Kidney tubule cell (primary cell): ENCODE measurements at places on chromosomes 5 and 9.
A peak's percentile ranks its signal among the peaks of the same experiment; 100 is the strongest.

DNA sequence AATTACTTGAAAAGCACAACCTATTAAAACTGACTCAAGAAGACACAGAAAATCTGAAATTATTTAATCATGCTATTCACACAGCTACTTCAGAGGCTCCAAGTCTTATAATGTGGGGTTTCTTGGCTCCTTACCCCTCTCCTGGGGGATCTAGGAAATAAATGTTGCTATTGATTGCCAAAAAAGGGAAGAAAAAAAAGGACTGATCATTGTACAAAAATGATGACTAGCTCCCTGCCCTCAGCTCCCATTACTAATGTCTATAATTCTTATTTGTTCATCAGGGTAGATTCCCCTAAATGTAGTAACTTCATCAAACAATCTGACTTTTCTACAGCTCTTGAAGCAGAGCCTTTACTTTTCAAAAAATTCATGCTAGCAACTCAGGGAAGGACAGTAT, 3.3 kb upstream of the SMC5 start:
- DNase-seq = peak; percentile 23

- peak; percentile 74 for DNase-seq
These were observed 46.0 kb downstream of the ADAMTS19 start for GRCh38 chr5:129506086-129506485.

GRCh38 chr5:143119291-143119769, 284.2 kb downstream of the NR3C1 start:
- no peak for DNase-seq

- no peak for DNase-seq
These were observed 129.5 kb downstream of the MLLT3 start for GRCh38 chr9:20492772-20493171.

DNA sequence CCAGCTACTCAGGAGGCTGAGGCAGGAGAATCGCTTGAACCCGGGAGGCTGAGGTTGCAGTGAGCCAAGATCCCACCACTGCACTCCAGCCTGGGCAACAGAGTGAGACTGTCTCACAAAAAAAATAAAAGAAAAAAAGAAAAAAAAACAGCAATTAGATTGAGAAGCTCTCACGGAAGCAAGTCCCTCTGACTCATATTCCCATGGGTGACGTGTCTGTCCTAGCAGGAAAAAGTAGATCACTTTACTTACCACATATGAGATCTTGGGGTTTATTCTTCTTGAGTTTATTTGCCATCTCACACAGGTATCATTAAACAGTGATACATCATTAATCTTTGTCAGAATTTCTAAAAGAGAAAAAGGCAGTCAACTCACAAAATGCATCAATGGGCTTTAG, 62.6 kb downstream of the SUSD1 start:
- DNase-seq = peak; percentile 93

DNA sequence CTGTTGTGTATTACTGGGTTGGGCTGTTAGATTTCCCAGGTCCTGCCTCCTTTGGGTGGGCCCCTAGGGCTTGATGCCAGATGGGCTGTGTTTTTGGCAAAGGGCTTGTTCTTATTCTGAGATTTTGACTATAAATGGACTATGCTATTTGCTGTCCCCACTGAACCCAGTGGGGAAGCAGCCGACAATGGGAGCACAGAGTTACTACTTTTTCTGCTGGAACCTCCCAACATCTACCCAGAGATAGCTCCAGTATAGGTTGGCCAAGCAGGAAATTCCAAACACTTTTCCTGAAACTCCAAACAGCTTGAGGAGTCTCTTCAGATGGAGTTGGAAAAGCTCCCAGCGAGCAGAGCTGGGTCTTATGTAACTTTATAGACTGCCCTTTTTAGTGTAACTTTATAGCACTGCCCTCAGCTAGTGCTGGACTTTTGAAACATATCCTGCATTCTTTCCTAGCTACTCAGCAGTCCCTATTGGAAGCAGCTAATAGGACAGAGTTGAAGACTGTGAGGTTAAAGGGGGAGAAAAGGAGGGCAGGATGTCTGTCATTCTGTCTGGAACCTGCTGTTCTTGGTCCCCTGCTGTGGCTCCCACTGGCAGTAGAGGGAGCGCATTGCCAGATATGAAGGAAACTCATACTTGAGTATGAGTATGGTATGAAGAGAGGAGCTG, 21.0 kb downstream of the RUSC2 start:
- peak; percentile 95 for DNase-seq

DNA sequence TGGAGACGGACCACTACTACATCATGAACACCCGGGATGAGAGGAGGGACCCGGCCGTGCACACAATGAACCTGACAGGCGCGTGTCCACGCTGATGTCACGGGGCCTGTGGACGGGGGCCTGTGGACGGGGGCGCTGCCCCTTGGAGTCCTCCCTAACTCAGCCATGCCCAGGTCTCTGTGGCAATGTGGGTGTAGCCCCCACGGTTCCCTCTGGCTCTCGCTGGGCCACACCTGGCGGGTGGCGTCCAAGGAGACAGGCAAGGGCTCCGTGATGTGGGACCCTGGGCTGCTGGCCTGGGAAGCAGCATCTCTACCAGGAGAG, 22.1 kb downstream of the PAEP start:
- no peak for DNase-seq

GRCh38 chr5:82275216-82275664, 2.9 kb downstream of the RPS23 start:
- peak; percentile 11 for DNase-seq

- DNase-seq = no peak
These were observed 40.0 kb downstream of the CXXC5 start for GRCh38 chr5:139688088-139688702.

- no peak for DNase-seq
These were observed 52.5 kb downstream of the PRLR start for GRCh38 chr5:35177783-35178182.

- no peak for DNase-seq
These were observed 83.3 kb downstream of the ICE1 start for GRCh38 chr5:5505815-5506214.

GRCh38 chr9:135533674-135534073, 12.3 kb upstream of the OBP2A start:
- no peak for DNase-seq

- no peak for DNase-seq
These were observed 82.7 kb downstream of the DMXL1 start for GRCh38 chr5:119153629-119154028.

GRCh38 chr5:68378204-68378820, 162.8 kb downstream of the PIK3R1 start:
- no peak for DNase-seq

DNA sequence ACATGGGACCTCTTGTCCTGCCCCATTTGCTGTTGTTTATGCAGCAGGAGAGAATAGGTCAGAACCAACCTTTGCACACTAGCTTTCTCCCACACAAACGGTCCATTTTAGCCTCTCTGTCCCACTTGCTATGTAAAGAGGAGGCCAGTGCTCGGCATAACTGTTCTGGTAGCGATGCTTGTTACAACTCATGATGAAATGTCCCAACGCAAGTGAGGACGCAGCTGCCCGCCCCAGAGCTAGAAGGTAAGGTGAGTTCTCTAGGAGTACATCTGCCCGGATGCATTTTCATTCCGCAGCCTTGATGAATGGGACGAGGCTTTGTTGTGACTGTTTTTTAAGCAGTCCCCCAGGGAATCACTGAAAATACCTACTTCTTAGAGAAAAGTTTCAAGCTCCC, 14.1 kb downstream of the S1PR3 start:
- no peak for DNase-seq

DNA sequence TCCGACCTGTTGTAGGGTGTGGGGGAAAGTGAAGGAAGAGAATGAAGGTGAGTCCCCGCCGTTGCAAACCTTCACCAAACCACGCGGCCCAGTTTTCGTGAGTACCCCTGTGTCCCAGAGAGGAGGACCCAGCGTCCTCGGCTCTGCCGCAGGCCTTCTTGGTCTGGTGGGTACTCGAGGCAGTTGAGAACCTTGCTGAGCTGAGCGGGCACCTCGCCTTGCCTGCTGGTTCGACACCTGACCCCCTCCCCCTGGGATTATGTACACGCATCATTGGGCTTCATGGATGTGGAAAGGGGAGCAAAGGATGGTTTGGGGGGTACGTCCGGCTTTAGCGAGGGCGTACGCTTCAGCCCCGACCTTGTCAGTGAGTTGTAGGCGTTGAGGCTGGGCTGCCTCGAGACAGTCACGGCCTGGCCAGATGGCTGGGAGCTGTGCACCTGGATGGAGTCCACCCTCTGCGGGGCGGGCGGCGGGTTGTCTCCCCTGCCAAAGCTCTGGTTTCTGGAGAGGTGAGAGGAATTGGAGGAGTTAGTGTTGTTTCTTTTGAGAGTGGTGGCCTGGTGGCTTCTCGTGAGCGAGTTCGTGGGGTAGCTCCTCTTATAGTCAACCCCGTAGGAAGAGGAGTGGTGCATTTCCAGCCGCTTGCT, 128.1 kb downstream of the SEMA6A start:
- DNase-seq = no peak

GRCh38 chr9:2396622-2397285, 224.8 kb upstream of the VLDLR start:
- DNase-seq = no peak

DNA sequence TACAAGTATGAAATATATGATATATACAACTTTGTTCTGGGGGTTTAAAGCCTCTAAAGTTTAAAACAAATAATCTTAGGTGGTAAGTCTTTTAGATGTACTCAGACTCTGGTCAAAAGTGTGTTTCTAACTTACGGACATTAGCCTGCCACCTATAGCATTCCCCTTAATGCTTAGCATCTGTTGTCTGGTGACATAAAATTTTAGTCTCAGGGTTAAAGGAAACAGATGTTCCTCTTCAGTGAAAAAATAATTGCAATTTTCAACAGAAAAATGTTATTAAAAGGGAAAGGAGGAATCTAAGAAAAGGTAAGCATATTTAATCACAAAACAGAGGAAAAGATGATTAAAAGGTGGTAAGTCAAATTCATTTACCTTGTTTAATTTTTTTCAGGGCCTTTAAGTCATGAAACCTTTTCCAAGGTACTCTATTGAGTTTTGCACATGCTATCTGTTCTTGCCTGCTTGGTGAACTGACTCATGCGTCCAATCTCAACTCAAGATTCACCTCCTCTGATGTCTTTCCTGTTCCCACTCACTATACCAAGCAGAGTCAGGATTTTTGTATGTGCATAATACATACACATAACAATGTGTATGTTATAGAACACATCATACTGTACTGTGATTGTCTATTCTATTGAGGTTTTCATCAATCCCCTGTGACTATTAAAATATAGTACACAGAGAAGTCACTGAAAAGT, 7.9 kb downstream of the TMEM167A start:
- DNase-seq = peak; percentile 9

- DNase-seq = peak; percentile 93
These were observed 77.0 kb upstream of the ZFAND5 start for GRCh38 chr9:72441848-72442607.

GRCh38 chr5:116492016-116492623, 82.5 kb downstream of the SEMA6A start:
- peak; percentile 73 for DNase-seq

DNA sequence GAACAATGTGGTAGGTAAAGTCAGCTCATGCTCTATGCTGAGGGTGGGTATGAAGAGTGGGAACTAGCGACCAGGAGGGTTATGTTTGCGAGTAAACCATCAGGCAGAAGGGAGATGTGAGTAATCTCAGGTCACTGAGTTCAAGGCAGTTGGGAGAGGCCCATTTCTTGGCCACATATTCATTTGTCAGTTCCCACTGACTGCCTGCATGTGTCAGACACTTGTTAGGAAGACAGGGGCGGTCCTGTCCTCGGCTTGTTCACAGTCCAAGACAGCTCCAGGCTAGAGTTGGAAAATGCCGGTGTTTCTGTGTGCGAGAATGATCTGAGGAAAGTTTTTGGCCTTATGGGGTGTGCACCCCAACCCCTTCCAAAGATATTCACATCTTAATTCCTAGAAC, 48.6 kb upstream of the GDNF start:
- DNase-seq = peak; percentile 72

GRCh38 chr9:137582286-137582860, 3.6 kb upstream of the DPH7 start:
- DNase-seq = no peak

GRCh38 chr9:80500300-80500699, 928.5 kb downstream of the TLE4 start:
- no peak for DNase-seq

DNA sequence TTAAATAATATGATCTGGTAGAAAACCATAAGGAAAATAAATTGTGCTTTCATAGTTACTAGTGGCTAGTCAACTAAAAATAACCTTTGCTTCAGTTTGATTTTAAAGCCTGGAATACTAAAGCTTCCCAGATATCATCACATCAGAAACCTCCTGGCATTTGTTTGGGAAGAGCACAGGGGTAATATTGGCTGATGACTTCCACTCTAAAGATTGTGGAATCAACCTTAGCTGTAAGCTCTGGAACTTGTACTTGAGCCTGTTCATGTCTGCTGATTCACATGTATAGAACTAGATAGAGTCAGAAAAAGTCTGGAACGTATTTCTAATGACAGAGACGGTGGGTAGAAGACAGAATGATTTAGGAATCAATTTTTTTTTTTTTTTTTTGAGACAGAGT, 345.0 kb downstream of the CWC27 start:
- DNase-seq = no peak

DNA sequence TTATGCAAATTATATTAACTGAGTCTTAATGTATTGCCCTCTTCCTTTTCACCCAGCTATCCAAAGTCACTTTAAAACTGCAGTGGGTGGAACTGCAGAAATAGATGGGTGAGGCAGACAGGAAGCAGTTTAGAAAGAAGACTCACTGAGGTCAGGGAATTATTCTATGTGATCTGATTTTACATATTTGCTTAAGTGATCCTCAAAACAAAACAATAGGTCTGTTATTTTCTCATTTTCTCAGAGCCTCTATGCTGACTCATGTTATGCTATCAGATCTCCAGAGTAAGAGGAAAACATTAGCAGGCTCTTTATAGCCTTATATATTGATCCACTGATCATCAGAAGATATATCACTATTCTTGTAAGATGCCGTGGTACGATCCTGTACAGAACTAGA, 63.5 kb downstream of the MRPS27 start:
- DNase-seq = no peak

- no peak for DNase-seq
These were observed 414.8 kb downstream of the PIK3R1 start for GRCh38 chr5:68630354-68630753.

DNA sequence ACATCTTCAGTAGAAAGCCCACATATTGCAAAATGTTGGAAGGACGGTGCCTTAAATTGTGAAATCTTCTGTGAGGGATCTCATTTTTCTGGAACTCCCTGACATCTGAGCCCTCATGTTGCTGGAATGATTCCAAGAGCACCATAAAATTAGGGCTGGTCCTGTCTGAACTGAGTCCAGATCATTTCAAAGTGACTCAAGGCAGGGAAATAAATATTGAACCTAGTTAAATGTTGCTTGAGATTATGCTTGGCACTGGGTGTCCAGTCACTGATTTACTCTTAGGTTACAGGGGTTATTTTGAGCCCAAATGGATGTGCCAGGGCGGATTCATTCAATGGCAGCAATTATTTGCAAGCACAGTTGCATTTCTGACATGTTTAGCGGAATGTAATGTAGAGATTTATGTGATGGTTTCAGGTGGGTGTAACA, 437.0 kb downstream of the PIK3R1 start:
- peak; percentile 28 for DNase-seq

- DNase-seq = no peak
These were observed 626 bp upstream of the CLTB start for GRCh38 chr5:176416965-176417364.

- DNase-seq = peak; percentile 57
These were observed 942 bp upstream of the NRG2 start for GRCh38 chr5:140044041-140044440.

GRCh38 chr5:64612344-64612961, 77.8 kb upstream of the SHISAL2B start:
- DNase-seq = peak; percentile 64

GRCh38 chr5:173327084-173327947, 898 bp downstream of the STC2 start:
- DNase-seq = peak; percentile 47
